Tibial nerve (tissue), 4 donors: ENCODE measurements at places on chromosomes 12 and 14.

GRCh38 chr14:32044454-32044853 is 32.6 kb upstream of the ARHGAP5 start:
- H3K27me3 ChIP-seq, result no peaks in the 10 kb centered on the region
- DNase-seq, result no peak
- H3K36me3 ChIP-seq, result no peaks in the 10 kb centered on the region
- H3K27ac ChIP-seq, result no peak overlapping the region

- H3K27me3 ChIP-seq, result no peaks in the 10 kb centered on the region
- no peaks in the 10 kb centered on the region for H3K36me3 ChIP-seq
- H3K4me3 ChIP-seq, result no peak overlapping the region
- no peak for DNase-seq
- no peak overlapping the region for H3K27ac ChIP-seq
- H3K4me1 ChIP-seq, result no peaks in the 10 kb centered on the region
Observed at GRCh38 chr12:93348575-93349435, 28.9 kb upstream of the NUDT4 start.

DNA sequence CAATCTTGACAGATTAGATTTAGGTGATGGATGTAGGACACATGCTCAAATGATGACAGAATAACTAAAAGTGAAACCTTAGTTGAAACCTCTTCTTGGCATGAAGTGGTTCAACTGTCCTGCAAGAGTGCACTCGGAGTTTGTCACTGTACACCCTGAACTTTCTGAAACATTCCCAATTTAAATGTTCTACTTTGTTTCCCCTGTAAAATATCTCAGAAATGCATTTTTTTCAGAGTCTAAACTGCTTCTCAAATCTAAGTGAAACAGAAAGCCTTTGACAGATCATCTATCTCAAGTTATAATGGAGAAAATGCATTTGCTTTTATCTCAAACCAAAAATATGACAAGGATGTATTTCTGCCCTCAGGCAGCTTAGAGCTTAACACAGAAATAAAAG is 66.0 kb downstream of the BHLHE41 start:
- H3K27me3 ChIP-seq, result no peaks in the 10 kb centered on the region
- no peak for DNase-seq
- H3K4me1 ChIP-seq, result no peaks in the 10 kb centered on the region

DNA sequence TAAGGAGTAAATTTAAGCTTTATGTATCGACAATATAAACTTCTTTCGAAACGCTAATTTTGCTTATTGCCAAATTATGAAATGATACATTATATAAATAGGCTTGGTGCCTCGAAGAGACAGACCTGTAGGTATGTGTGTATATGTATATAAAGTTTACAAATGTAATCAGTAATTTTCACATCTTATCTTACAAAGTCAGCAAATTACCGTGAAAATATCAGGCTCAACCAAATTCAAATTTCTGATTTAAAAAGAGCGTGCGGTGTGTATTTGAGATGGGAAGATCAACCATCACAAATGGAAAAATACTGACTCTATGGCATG is 605 bp downstream of the ZCRB1 start:
- no peaks in the 10 kb centered on the region for H3K36me3 ChIP-seq
- peak overlapping the region; percentile 72 for H3K27ac ChIP-seq
- peaks cover 3% of the 10 kb centered on the region for H3K4me1 ChIP-seq
- H3K27me3 ChIP-seq, result no peaks in the 10 kb centered on the region

GRCh38 chr14:73238424-73238852 is 1.1 kb downstream of the PAPLN start:
- peaks cover 57% of the 10 kb centered on the region for H3K4me1 ChIP-seq
- DNase-seq, result no peak
- peak overlapping the region; percentile 66 for H3K4me3 ChIP-seq
- peak overlapping the region; percentile 77 for H3K27ac ChIP-seq
- no peaks in the 10 kb centered on the region for H3K27me3 ChIP-seq
- no peaks in the 10 kb centered on the region for H3K36me3 ChIP-seq
